ENCODE measurements at places on chromosomes 6 and 20.

- no peak for DNase-seq
These were observed 28.7 kb downstream of the SAYSD1 start for GRCh38 chr6:39086294-39086693.

- DNase-seq: no peak
These were observed 30.9 kb upstream of the XRN2 start for GRCh38 chr20:21272279-21272678.

- DNase-seq: no peak
These were observed 580.1 kb upstream of the BTBD3 start for GRCh38 chr20:11337361-11338130.

GRCh38 chr20:36062799-36063198 is 91.7 kb upstream of the EPB41L1 start:
- DNase-seq: no peak

GRCh38 chr20:35003211-35004031 is 47.8 kb downstream of the MYH7B start:
- no peak for DNase-seq

DNA sequence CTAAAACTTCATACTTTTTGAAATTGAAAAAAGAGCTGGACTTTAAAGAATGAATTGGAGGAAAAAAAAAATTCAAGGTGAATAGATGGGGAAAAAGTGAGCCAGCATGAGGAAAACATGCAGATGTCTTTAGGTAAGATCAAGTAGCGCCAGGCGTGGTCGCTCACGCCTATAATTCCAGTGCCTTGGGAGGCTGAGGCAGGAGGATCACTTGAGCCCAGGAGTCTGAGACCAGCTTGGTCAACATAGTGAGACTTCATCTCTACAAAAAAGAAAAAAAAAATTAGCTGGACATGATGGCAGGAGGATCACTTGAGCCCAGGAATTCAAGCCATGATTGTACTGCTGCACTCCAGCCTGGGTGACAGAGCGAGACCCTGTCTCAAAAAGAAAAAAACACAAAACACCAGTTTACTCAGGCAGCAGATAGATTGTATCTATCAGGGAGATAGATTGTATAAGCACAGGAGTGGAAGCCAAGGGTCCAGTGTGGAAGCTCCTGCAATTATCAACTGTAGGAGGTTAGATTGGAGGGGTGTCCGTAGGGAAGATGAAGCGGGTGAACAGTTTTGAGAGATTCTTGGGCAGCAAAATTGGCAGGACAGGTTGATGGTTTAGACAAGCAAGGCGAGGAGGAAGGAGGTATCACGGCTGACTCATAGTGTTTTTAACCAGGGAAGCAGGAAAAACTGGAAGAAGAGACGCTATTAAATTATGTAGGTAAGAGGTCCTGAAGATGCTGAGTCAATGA is 97.6 kb upstream of the ZNF217 start:
- DNase-seq: no peak

DNA sequence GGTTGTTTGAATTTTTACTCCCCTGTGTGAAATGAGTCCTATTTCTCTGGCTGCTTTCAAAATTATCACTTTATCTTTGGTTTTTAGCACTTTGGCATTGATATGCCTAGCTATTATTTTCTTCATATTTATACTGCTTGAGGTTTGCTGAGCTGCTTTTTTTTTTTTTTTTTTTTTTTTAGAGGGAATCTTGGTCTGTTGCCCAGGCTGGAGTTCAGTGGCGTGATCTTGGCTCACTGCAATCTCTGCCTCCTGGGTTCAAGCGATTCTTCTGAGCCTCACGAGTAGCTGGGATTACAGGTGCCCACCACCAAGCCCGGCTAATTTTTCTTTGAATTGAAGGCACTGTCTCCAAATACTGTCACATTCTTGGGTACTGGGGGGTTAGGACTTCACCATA is 40.6 kb downstream of the STXBP5 start:
- DNase-seq: peak; percentile 36

GRCh38 chr20:37154684-37155298 is 24.3 kb upstream of the RPN2 start:
- DNase-seq: no peak

DNA sequence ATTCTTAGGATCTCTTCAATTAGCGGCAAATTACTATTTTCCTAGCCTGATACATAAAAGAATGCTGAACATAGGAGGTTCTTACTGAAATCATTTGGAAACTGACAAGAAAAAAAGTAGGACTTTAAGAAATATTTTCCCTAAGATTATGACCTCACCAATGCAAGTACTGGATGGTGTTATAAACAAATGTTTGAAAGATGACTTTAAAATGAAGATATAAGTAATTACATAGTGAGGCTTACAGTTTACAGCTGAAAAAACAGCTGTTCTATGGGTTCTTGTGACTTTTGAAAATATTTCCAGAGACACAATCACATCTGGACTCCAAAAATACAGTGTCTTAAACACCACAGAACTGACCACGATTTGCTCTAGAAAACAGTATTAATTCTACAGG is 64.9 kb downstream of the ADAT2 start:
- no peak for DNase-seq

DNA sequence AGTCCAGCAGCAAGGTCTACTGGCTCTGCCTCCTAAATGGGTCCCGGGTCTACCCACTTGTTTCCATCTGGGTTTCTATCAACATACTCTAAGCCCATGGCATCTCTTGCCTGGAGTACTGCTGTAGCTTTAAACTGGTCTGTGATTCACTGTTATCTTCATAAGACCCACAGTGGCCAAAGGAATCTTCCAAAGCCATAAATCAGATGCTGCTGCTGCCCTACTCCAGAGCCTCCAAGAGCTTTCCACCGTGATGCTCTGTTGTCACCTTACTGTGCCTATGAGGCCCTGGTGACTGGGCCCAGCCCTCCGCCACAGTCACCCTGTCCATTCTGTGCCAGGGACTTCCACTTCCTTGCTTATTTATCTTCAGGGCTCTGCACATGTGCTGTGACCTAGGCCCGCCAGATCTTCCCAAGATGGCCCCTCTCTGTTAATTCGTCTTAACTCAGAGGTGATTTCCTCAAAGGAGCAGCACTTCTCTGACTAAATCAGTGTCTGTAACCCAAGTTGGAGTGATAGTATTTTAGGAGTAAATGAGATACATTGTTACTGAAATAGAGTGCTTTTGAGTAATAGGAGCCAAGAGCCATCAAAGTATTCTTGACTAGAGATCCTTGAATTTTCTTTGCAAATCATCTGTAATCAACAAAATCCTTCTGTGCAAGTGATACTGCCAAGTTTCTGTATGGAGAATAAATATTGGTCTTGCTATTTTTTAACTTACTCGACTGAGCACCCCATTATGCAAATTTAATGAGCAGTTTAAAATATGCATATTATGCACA is 102.5 kb downstream of the PPP1R14C start:
- no peak for DNase-seq

GRCh38 chr6:81253821-81254220 is 498.7 kb downstream of the TENT5A start:
- no peak for DNase-seq

GRCh38 chr6:111715321-111715720 is 109.6 kb upstream of the TRAF3IP2 start:
- no peak for DNase-seq

DNA sequence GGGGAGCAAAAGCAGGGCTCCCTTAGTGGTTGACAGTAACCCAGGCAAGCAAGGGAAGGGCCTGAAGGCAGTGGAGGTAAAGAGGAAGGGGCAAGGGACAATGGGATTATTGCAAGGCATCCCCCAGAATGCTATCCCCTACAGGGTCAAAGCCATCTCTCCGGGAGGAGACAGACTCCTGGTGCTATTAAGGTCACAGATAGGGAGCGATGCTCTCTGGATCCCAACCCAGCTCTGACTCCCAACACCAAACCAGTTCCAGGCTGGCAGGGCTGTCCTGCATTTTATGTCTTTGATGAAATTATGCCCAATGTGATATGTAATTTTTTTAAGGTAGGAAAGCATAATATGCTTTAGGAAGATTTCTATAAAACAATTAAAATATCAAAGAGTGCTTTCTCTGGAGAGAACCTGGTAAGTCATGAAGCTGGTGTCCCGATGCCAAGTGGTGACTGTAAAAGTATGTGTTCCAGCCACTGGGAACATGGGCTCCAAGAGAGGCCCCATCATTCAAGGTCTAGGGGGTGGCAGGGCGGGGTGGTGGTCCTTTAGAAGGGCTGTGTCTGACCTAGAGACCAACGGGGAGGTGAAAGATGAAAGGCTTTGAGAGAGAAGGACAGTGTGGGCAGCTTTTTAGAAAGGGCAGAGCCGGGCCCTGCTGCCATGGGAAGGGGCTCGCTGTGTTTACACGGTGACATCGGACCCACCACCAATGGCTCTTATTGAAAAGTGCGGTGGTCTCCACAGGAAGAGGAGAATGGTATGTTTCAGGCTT is 276.5 kb downstream of the CDC5L start:
- DNase-seq: no peak

GRCh38 chr6:29728173-29728874 is 5.1 kb downstream of the HLA-F start:
- DNase-seq: no peak

DNA sequence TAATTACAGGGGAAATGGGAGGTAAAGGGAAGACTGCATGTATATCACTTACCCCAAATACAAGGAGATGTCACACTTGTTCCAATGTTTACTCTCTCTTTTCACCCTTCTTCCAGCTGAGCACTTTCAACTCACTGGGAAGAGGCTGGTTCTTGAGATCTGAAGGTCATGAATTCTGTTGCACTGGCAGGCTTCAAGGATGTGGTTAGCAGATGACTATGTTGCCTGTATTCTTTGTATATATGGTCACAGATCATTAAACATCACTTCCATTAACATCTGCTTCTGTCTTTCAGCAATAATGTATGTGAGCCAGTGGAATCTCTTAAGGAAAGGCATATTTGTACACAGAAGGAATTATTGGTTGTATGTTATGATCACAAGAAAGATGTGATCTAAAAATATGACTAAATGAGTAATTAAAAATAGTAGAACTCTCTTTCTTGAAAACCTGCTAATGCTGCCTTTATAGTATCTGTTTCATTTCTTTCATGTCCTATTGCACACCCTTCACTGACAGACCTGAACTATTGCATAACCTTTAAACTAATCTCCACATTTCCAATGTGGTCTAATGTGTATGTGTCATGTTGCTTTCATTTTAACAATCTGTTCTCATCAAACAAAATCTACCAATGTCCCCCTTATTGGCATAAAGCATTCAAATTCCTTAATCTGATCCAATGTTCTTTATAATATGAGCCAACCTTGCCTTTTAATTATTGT is 131.4 kb upstream of the EPHA7 start:
- no peak for DNase-seq

DNA sequence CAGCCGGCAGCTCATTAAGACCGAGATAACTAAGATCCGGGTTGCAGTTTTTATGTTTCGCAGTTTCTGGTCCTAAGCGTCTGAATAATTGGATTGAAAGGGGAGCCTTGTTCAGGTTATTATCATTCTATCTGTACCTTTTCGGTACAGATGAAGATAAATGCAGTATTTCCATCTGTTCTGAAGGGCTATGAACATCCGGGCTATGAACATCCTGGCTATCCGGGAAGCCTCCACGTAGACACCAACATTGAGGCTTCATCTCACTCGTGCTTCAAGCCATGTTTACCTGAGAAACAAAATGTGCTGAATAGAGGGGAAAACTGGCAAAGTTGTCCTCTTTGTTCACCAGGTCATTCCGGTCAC is 399 bp upstream of the REPS1 start:
- DNase-seq: no peak

GRCh38 chr6:84447651-84448050 is 220.2 kb upstream of the CEP162 start:
- no peak for DNase-seq
